Subcutaneous preadipocyte (primary cell): ENCODE measurements at places on chromosomes 4 and X. TPM values are rescaled to one million over a fixed set of nuclear protein-coding genes. Genes with fewer than 3 reads are reported as not detected.

Gene AFM
- not detected in 2 replicates for total RNA-seq

Gene ERCC6L
- 3.7 and 9.8 TPM in 2 replicates for total RNA-seq

Gene C1GALT1C1
- 44.2 and 44.8 TPM in 2 replicates for total RNA-seq

Gene AFF2
- under 0.01 and 0.37 TPM in 2 replicates for total RNA-seq

Gene ARMCX4
- total RNA-seq, result 3.1 and 3.3 TPM in 2 replicates

Gene GYPA
- not detected in 2 replicates for total RNA-seq
